Activated T-helper 17 cell treated with anti-CD3 and anti-CD28 coated beads, Interleukin-2, amount 50 U/mL, for 72 hours (primary cell): ENCODE measurements at places on chromosomes 7 and 10. TPM values are rescaled to one million over a fixed set of nuclear protein-coding genes. Genes with fewer than 3 reads are reported as not detected.

Gene GHRHR
- not detected for total RNA-seq

Gene PRKCQ
- 37.8 TPM for total RNA-seq

Gene PHKG1
- total RNA-seq: 3.0 TPM

DNA sequence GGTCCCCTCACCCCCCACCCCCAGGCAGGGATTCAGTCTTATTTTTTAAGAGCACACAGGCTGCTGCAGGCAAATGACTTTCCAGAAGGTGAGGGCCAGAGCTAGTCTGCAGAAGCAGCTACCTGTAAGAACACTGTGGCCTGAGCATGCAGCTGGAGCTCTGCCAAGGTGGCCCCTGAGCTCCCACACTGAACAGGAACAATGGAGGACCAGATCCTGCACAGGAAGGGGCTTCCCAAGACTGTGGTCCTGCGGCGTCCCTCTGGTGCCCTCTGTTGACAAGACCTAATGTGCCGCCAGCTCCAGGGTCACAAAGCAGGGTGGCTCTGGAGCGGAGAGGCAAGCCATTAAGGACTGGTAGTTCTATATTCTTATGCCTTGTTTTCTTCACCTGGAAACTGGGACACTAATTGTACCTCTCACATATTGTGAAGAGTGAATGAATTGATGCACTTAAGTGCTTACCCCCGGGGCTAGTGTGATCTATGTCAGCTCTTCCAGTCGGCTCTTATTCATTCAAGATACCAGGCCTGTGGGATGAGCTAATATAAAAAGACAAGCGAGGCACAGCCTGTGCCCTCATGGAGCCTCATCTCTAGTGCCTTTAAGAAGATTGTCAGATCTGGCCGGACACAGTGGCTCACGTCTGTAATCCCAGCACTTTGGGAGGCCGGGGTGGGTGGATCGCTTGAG lies 8.0 kb upstream of the BEND7 start:
- ATAC-seq: peak; percentile 37

DNA sequence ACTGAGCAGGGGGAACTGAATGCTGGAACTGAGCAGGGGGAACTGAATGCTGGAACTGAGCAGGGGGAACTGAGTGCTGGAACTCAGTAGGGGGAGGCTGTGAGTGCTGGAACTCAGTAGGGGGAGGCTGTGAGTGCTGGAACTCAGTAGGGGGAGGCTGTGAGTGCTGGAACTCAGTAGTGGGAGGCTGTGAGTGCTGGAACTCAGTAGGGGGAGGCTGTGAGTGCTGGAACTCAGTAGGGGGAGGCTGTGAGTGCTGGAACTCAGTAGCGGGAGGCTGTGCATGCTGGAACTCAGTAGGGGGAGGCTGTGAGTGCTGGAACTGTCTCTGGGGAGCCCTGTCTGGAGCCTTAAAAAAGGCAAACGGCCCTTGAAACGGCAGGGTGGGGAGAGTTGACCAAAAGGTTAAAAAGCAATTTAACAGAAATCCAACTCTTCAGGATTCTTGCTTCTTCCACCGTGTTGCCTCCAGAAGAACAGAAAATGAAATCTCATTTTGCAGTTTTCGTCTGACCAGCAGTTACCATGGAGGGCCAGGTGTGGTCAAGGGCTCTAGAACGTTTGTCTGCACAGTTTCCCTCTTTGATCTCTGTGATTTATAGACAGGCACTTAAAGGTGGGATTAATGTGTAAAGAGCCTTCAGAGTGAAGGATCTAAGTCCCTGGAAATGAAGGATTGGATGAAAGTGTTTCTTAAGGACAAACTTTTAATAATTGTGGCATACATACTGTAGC lies 19.1 kb downstream of the DOCK1 start:
- no peak for ATAC-seq

DNA sequence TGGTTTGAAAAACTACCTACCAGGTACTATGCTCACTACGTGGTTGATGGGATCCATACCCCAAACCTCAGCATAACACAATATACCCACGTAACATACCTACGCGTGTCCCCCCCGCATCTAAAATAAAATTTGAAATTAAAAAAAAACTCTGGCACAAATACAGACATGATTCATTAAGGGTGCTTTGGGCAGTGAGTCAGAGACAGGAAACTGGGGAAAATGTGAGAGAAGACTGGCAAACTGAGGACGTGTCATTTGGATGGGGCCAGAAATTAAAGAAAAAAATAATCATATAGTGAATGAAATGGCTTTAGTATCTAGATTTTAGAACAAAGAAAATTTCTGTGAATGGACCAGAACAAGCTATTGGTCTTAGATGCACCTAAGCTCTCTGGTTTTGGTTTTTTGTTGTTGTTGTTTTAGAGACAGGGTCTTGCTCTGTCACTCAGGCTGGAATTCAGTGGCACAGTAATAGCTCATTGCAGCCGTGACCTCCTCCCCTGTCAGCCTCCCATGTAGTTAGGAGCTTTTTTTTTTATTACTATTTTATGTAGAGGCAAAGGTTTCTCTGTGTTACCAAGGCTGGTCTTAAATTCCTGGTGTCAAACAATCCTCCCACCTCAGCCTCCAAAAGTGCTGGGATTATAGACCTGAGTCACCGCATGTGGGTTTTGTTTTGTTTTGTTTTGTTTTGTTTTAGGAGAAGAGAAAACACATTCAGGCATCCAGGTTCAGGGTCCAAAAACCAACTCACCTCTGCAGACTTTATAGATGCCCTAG lies 5.9 kb upstream of the PRSS58 start:
- no peak for ATAC-seq

- peak; percentile 16 for ATAC-seq
Measured at GRCh38 chr10:29555091-29555745, 79.6 kb downstream of the SVIL start.

Gene SLC18A2
- total RNA-seq: not detected

DNA sequence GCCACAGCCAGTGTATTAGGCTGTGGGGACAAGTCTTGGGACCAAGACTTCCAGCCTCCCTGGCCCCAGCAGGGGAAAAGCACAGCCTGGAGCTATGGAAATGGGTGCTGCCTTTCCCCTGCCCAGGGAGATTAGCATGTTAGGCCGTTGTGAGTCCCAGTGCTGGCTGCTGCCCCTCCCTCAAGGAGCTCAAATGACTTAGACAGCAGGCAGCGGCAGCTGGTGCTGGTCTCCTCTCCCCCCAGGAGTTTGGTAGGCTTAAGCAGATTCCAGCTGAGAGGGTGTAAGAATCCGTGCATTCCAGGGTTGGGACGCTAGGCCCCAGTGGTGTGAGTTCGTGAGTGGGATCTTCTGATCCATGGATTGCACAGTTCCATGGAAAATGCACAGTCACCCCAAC lies 301.5 kb upstream of the PHF14 start:
- no peak for ATAC-seq

Gene PNLIPRP1
- total RNA-seq: not detected

DNA sequence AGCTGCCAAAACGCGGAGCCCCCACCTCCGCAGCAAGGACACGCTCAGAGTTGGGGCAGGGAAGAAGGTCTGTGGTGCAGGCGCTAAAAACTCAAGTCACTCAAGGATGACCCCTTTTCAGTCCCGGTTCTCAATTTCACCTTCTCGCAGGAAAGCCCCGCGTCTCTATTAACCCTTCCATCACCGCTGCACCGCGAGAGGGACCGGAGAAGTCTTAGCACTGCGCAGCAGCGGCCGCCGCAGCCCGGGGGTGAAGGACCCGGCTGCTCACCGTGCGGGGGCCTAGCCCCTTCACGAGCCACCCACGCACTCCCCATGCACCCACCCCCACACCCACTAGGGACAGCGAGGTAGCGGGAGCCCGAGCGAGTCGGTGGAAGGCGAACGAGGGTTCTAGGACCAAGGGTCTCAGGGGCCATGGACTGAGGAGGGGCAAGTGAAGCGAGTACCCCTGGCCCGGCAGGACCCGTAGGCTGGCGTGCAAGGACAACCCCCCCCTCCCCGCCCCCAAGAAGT lies 162.9 kb downstream of the SH3PXD2A start:
- peak; percentile 30 for ATAC-seq

DNA sequence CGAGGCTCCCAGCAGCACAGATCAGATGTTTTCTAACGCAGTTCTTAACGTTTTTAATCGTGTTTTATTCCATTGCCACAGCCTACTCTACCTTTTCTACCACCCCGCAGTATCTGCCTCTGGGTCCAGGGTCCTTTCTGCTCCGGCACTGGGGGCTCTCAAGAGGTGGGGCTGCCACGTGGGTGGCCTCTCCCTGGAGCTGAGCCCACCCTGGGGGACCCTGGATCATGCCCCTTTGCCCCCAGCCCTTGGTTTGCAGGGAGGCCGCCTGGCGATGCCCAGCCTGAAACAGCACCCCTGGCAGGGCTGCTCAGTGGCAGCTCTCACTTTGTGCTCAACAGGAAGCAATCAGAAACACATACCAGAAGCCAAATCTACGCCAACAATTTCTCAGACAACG lies 25.3 kb downstream of the PDIA4 start:
- ATAC-seq: no peak

DNA sequence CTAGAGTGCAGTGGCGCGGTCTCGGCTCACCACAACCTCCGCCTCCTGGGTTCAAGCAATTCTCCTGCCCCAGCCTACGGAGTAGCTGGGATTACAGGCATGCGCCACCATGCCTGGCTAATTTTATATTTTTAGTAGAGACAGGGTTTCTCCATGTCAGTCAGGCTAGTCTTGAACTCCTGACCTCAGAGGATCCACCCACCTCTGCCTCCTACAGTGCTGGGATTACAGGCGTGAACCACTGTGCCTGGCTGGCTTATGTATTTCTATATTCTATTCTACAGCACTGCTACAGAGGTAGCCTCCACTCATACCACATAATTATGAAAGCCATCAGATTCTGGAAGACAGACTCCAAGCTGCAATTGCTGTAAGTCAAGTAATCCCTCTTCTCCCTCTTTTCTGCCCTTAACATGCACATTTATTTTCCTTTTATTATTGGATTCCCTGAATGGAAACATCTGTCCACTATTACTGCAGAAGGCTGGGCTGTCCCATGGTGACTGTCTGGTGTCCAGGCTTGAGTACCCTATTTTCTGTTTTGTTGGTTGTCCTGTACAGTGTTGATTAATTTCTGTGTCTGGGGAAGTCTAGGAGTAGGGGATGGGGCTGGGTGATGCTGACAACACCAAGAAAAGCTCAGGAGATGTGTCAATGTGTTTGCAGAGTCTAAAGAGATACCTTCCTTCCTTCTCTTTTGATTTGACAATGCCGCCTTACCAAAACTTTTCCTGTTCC lies 5.8 kb upstream of the ZNF487 start:
- ATAC-seq: no peak

DNA sequence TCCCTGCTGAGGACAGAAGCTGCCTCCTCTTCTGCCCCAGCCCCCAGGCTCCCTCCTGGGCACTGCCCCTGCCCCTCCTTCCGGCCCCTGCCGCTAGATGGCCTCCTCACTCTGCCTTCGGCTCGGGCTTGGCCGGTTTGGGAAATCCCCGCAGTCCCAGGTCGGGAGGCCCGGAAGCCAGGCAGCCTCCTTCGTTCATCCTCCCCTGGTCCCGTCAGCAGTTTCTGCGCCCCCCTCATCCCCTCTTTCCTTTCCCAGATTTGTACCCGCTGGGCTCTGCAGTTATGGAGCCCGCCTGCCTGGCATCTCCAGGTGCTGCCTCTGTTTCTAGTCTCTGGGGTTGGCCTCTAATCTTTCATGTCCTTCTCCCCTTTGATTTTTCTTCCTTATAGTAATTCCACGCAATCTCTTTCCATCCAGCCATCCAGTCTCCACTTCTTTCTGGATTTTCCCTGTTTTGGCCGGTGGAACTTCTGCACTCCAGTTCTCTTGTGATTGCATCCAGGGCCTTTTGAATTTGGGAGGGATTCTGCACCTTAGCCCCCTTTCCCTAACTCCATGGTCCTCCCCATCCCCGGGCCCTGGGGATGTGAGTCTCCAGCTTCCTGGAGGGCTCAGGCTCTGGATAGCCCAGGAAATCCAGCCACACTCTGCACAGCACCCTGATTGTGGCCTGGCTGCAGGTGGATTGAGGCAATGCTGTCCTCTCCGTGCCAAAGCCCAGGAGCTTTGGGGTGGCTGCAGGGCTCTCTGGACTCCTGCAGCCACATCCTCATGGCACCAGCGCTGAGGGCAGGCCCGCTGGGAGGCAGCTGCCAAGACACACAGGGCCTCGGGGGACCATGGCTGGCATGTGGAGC lies 3.3 kb upstream of the SHH start:
- ATAC-seq: peak; percentile 86

- no peak for ATAC-seq
Measured at GRCh38 chr10:44193567-44194220, 191.2 kb downstream of the CXCL12 start.

Gene WNT8B
- total RNA-seq: 0.16 TPM
